BJ (cell line): ENCODE measurements at places on chromosomes 6 and 20.

- no peak for DNase-seq
Measured at GRCh38 chr6:72386324-72386723, 235.5 kb upstream of the KCNQ5 start.

DNA sequence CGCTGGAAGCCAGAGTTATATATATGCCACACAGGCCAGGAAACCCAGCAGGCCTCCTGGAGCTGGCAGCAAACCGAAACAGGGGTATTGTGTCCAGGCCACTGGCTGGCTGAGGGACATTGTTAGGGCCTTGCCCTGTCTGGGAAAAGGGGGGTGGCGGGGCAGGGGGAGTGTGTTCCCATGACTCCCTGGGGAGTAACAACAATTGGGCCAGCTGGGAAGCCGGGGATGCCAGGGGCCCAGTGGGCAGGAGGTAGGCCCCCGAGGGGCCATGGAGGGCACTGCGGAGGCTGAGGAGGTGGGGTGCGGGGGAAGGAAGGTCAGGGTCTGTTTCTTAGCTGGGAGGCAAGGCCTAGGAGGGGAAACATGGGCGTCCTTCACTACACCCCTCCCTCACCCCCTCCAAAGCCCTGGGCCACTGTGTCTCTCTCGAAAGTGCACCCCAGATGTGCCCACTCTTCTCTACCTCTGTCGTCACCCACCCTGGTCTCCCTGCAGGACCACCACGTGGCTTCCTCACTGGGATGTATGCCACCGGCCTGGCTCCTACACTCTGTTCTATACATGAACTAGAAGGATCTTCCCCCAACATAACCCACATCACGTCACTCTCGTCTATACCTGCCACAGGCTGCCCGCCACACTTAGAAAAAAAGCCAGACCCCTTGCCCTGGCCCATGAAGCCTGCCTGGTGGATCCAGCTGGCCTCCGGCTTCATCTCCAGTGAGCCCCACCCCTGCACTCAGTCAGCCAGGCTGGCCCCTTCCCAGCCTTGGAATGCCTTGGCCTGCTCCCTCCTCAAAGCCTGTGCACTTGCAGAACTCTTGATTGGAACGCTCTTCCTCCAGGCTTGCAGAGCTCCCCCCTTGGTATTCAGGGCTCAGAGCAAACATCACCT is 7.8 kb upstream of the E2F1 start:
- no peak for DNase-seq

DNA sequence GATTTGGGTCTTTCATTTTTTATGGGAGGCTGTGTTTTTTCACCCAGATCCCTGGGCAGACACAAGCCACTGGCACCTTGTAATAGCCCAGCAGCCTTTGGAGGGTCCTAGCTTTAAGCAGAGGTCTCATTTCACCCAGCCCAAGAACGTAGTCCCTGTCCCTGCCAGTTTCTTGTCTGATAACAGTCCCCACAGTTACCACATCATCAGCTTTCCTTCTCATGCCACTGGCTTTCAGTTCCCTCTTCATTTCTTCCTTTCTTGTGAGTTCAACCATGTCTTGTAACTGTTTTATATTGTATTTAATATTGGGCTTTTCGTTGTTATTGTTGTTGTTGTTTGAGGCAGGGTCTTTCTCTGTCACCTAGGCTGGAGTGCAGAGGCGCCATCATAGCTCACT is 10.6 kb downstream of the PNPLA1 start:
- DNase-seq = no peak

GRCh38 chr6:4645713-4646360 is 130.4 kb upstream of the CDYL start:
- no peak for DNase-seq

- no peak for DNase-seq
Measured at GRCh38 chr6:20292905-20293304, 80.6 kb upstream of the MBOAT1 start.

DNA sequence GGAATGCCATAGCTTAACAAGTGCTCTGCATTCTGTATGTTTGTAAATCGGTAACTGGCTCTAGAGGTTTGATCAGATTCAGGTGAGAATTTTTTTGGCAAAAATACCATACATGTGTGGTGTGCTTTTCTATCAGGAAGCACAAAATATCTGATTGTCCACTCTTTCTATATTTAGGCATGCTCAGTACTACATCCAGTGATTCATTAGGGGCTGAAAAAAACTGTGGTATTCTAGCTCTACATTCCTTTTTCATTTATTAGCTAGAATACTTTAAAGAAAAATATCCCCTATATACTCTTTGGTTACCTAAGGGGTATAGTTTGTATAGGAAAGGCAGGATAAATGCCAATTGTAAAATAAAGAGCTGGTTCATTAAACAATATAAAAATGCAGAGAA is 10.6 kb upstream of the ELOVL2 start:
- DNase-seq = no peak

DNA sequence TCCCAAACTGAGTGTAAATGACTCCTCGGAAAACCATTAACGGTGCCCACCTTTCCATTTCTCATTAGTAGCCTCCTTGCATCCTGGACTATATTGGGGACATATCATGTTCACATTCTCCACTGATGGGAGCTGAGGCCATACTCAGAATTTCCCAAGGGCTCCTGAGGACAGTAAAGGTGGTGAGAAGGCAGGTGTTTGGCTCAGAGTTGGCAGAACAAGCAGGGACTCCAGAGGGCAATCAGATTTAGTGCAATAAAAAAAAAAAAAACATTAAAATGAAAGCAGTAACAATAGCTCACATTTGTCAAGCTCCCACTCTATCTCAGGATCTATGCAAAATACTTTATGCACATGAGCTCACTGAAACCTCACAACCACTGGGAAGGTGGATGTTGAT is 401.4 kb downstream of the MAFB start:
- no peak for DNase-seq
